Esophagus squamous epithelium (tissue), 5 donors: ENCODE measurements at places on chromosomes 11 and 22. TPM values are rescaled to one million over a fixed set of nuclear protein-coding genes. Genes with fewer than 3 reads are reported as not detected.

DNA sequence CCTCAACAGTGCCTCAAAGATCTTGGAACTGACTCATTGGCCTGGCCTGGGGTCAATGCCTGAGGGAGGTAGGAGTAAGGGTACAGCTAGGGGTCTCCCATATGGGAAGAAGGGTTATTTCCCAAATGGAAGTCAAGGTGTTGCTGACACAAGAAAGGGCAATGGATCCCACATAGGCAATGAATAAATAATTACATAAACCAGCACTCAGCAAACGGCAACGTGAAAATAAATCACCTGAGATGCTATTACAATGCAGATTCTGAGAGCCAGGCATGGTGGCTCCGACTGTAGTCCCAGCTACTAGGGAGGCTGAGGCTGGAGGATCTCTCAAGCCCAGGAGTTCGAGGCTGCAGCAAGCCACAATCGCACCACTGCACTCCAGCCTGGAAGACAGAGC, 36.5 kb upstream of the SLC35C1 start:
- no peak for DNase-seq

- no peak for DNase-seq
Measured at GRCh38 chr11:34068111-34068510, 16.6 kb downstream of the CAPRIN1 start.

DNA sequence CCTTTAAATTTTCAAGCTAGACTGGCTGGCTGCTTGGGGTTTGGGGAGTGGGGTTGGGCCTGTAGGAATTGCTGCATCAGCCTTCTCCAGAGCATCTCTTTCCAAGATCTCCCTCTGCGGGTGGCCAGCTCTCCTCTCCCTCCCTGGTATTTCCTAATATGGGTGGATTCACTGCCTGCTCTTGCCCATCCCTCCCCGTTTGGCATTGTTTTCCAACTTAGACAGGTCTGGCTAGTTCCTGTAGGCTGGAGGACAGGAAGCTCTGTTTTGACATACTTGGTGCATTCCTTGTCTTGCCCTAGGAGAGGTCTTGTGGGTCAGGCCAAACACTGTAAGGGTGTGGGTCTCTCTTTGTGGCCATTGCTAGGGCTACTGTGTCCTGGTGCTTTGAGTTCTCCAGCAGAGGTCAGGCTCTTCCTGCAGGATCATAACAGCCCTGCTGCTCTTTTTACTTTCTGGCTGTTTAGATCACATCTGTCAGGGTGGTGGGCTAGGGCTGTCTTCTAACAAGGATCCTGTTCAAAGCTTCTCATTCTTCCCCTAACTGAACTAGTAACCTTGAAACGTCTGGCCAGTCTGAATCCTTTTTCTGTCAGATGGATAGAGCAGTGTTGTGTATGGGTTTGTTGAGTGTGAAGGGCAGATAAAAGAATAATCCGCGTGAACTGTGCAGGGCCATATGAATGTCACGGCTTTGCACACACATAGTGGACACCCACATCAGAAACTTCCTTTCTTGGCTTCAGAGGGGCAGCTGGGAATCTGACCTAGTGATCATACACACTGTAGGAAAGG, 18.3 kb upstream of the MICALL1 start:
- no peak for DNase-seq

- DNase-seq: no peak
Measured at GRCh38 chr11:45518141-45518832, 147.1 kb downstream of the CHST1 start.

DNA sequence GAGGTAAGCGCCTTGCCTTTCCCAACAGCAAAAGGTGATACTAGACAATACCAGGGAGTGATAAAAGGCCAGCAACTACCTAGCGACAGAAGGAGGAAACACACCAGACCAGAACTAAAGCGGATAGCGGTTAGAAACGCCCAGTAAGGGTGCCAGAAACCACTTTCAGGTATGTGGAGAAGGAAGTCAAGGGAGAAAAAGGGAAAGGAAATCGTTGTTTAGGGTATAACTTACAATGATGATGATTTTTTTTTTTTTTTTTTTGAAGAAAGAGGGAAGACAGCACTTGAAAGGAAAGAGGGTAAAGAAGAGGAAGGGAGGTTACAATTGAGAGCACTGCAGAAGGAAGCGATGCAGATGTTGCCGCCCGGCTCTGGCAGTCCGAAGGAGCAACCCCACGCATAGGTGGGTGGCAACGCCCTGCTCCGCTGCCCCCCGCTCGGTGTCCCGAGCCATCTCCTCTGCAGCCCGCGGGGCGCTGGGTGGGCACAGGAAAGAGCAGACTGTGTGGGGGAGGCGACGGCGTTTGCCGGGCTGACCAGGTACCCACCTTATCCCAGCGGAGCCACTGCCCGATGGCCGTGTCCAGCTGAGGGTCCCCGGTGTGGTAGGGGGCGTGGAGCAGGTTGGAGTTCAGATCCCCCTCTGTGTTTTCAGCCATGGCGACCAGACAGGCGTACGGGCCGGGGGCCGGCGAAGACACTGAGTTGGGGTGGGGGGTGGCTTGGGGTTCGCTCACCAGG, 561 bp downstream of the PGM2L1 start:
- DNase-seq: no peak

DNA sequence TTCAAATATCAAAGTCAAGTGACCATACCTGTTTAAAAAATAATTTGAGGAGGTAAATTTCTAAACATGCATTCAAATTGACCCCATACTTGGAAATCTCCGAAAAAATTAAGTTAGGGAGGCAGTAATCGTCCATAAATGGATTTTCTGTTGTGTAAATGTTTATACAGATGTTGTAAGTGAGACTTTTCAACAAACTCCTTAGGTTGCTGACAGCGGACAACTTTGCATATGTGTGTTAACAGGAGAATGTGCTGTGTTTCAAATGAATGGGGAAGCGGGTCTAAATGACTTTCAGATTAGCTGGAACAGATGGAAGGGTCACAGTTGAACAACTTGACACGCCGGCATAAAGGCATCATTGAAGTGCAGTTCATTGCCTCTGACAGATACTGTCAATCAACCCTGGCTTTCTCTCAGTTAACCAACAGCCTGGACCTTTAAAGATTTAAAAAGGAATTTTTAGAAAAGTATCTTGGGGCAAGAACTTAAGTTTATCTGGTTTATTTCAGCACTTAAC, 98.2 kb upstream of the DBX1 start:
- no peak for DNase-seq

DNA sequence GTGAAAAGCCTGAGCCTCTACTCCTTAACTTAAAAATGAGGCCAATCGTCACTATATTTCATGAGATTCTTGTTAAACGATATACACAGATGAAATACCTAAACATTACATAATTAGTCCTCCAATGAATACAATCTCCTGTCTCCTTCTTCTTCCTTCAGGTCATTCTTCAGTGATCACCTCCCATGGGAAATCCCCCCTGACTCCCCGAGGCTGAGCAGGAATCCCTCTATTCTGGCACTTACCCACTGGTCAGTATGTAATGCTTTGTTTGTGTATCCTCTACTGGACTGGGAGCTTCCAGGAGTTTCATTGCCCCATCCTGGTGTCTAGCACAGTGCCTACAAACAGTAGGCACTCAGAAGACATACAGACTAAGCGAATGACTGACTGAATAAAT, 52.3 kb downstream of the RAB38 start:
- DNase-seq: no peak

CDK2AP2 gene
- total RNA-seq: 32.0 TPM

DCDC1 gene
- total RNA-seq: not detected

IGLL5 gene
- total RNA-seq: not detected
